ENCODE measurements at places on chromosomes 12 and 14.

GRCh38 chr14:104141621-104142091 is 3.3 kb downstream of the KIF26A start:
- no peak for DNase-seq

GRCh38 chr14:61466249-61466904 is 145.0 kb downstream of the PRKCH start:
- no peak for DNase-seq

- DNase-seq, result peak; percentile 49
Measured at GRCh38 chr12:123115409-123116121, 35.3 kb downstream of the PITPNM2 start.

GRCh38 chr12:72057330-72057914 is 118.8 kb downstream of the TPH2 start:
- DNase-seq, result no peak

GRCh38 chr14:94113908-94114588 is 3.5 kb downstream of the IFI27 start:
- DNase-seq, result no peak

- DNase-seq, result no peak
Measured at GRCh38 chr14:40119321-40119720, 687.1 kb upstream of the FBXO33 start.

DNA sequence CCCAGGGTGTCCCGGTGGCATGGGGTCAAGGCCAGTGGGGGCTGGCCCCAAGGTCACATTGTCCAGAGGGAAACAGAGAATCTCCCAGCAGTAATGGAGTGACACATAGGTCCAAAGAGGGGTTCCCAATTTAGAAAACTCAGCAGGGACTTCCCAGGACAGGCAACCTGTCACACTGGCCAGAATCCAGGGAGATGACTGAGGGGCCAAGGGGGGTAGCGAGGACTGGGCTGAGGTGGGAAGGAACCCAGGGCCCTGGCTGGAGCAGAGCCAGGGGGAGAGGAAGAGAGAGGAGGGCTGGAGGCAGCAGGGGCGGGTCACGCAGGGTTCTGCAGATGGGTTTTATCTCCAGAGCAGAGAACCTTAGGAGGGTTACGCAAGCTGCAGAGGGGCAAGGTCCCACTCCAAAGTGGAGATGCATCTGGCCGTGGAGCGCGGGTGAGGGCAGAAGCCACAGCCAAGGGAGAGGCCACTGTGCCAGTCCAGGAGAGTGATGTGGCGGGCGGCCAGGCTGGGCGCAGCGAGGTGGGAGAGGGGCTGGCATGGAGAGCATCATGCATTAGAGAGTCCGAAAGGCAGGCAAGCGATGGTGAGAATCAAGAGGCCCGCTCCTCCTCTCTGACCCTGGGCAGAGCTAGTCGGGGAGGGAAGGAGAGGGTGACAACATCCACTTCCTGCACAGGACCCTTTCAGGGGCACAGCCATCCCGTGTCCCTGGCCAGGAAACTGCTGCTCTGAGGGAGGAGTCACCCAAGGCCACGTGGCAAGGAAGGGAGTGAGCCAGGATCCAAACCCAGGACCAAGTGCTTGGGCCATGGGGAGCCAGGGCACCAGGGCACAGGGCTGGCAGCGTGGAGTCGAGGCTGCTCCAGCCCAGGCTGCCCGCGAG is 29.0 kb downstream of the NCOR2 start:
- no peak for DNase-seq

GRCh38 chr14:99258876-99259726 is 12.9 kb downstream of the BCL11B start:
- DNase-seq, result no peak

DNA sequence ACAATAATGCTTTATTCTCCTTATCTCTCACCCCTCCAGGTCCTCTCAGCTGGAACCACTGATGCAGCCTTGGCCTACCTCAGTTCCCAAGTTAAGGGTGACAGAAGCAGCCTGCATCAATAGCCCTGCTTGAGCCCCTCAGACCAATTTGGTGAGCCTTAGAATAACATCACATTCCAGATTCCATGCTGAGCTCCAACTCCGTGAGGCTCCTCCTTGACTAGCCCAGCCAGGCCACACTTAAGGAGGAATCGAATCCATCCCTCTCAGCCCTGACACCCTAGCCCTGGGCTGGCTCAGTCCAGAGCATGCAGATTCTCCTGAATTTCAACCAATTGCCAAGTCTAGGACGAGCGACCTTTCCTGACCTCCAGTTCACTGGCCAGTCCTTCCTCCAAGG is 91.1 kb downstream of the ARMH4 start:
- no peak for DNase-seq

DNA sequence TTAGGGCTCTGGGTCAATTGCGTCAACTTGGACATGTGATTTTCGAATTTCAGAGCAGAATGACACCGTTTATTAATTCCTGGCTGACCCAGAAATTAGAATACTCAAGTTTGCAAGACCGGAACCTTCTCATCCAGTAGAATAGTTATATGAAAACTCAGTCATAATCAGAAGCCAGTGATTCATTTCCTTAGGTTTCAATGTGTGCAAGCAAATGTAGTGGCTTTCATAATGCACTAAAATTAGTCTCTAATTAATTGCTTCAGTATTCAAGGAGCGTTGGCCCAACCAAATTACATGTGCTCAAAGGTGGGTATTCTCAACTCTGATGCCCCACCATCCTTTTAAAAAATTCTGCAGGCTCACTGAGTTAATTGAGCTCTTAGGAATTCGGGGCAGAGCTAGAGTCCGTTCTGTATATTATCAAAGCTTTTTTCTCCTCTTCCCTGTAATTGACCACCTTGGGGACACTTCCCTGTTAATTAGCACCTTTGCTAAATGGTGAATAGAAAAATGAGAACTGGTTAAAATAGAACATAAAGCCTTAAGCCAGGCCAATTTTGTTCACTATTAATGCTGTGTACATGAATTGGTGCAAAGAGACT is 55.4 kb downstream of the DAO start:
- DNase-seq, result no peak

DNA sequence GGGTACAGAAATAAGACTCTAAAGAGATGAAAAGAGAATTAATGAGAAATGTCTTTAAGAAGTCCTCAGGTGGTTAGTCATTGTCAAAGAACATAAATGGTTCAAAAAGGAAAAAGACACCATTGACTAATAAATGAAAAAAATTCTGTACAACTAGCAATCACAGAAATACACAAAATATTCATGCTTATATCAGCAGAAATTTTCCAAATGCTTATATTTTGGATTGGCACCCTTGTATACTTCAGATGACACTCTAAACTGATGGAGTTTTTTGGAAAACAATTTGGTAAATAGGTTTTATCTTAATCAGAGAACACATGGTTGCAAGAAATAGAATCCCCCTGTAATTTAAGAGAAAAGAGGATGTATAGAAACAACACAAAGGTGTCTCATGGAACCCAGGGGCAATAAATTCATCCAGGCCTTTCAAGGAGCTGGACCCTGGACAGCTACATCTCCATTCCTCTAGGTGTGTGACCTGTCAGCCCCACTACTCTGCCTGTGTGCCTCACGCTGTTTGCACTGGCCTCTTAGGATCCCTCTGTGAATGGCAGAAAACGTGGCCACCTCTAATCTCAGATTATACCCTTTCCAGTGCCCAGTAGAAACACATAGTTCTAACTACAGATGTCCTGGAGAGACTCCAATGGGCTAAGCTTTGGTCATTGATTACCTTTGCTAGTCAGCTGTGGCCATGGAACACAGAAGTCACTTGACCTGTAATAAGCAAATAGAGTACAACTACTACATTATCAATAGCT is 110.2 kb downstream of the FGD4 start:
- DNase-seq, result no peak

- no peak for DNase-seq
Measured at GRCh38 chr14:101027966-101028365, 124.4 kb upstream of the RTL1 start.

DNA sequence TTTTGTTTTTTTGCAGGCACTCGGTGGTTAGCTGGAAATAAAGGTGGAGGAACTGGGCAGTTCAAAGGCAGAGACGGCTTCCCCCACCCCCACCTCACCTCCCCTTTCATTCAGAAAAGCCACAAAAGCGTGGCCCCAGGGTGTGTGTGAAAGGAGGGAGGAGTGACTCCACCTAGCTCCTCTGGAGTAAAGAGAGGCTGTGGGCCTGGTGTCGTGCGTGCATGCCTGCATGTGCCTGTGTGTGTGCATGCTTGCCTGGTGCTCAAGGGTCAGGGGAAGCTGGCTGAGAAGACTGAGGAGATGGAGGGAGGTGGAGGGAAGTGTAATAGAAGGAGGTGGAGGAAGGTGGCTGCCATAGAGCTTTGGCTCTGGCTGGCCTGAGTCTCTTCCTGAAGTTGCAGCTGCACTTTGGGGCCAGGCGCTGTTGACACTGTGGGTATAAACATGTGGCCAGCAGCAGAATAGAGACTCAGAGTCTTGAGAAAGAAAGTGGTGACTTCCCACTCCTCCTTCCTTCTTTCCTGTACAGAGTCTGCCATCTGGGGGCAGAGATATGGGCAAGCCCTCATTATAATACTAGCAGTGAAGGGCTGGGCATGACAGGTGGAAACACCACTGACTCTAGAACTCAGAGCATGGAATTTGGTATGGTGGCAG is 36.9 kb upstream of the SINHCAF start:
- DNase-seq, result no peak

GRCh38 chr12:131413006-131413405 is 297.9 kb upstream of the SFSWAP start:
- DNase-seq, result no peak

DNA sequence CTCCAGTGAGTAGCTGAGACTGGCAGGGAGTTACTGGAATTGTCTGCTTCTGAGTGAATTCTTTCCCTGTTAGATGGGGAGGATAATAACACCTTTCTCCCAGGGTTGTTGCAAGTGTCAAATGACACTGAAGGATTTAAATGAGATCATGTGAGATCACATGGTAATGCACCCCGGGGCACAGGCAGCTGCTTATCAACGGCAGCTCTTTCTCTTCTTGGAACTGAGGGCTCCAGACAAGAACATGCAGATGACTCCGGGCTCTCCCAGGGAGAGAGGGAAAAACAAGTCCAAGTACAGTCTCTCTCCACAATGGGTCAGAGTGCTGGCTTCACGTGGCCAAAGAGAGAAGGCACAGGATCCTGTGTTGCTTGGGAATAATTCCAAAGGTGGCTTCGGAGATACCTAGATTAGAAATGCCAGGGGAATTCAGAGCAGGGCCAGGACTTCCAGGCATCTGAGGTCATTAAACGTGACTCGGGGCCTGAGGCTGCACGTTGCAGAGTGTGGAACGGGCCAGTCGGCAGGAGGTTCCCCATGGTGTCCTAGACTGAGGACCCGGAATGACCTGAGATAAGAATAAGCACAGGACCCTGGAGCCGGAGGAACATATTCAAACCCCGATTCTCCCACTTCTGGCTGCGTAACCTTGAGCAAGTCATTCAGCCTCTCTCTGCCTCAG is 109.2 kb downstream of the PRMT8 start:
- DNase-seq, result no peak

DNA sequence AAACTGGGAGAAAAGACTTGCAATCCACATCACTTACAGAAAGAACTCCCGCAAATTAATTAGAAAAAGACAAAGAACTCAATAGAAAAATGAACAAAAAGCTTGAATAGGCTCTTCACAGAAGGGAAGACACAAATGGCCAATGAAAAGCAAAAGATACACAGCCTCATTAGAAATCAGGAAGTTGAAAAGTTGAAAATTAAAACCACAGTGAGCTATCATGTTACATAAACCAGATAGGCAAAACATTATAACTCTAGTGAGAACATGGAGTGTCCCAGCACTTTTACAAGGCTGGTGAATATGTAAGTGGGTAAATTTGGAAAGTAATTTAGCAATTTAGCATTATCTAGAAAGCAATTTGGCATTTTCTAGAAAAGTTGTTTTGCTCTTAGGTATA is 158.4 kb upstream of the RASSF8 start:
- DNase-seq, result no peak

DNA sequence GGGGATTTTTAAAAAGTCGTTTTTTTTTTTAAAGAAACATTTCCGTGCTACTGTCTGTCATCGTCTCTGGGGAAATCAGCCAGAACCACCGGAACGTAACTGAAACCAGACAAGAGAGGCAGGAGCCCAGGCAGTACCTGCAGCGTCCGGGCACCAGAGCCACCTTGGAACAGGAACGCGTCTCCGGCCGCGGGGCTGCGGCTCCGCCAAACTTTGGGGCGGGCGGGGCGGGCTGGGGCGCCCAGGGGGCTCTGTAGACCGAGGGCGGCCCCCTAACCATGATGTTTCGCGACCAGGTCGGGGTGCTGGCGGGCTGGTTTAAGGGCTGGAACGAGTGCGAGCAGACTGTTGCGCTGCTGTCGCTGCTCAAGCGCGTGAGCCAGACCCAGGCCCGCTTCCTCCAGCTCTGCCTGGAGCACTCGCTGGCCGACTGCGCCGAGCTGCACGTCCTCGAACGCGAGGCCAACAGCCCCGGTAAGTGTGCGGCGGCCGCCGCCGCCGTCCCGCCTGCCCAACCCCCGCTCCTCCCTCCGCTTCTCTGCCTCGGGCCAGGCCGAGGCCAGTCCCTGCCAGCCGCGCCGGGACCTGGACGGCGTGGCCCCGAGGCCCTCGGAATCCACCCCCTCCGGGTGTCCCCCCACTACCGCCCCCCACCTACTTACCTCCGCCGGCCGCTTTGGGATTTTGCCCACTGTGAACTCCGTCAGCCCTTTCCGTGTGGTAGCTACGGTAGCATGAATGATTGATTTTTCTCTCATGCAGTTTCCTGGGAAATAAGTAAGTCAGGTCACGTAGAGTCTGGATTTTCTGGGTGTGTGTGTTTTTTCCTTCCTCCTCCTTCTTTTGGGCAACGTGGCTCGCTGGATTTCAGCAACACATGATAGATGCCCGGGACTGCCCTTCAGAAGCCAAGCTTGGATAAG is 972 bp downstream of the SAMD4A start:
- DNase-seq, result peak; percentile 17

DNA sequence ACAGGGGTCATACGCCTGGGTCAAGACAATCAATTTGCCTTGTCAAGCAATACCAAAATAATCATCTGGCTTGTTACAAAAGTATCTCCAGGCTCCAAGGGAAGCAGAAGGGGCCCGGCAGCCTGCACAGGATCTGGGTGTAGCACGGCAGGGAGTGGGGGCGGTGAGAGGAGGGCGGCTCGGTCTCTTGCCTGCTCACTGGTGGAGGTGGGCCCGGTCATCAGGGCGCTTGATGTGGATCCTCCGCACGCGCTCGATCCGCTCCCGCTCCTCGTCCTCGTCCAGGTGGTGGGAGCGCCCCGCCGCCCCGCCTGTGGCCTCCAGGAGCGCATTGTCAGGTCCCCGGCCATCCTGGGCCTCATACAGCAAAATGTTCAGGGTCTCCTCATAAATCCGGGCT is 25.7 kb downstream of the KCTD10 start:
- DNase-seq, result no peak

DNA sequence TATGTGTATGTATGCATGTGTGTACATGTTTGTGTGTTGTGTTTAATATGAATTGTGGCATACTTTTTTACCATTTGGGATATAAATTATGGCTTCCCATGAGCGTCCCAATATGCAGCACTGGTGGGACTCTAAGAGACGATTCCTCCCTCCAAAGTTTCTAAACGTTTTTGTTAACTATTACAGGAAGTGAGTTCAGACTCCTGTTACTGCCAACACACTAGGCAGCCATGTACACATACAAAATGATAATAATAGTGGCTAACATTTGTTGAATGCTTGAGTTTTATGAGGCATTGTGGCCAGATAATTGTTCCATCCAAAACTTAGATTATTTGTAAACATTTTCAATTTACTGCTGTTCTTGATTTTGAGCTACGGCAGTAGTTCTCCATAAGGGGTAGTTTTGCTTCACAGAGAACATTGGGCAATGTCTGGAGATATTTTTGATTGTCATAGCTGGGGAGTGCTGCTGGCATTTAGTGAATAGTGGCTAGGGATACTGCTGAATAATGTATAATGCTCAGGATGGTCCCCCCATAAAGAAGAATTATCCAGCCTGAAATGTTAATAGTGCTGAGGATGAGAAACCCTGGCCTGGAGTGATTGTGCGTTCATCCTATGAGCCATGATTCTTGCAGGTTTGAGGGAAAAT is 45.1 kb downstream of the ARID2 start:
- DNase-seq, result no peak

Measured in tibial nerve (tissue), 4 donors.